ENCODE measurements at places on chromosomes 16 and 17. TPM values are rescaled to one million over a fixed set of nuclear protein-coding genes. Genes with fewer than 3 reads are reported as not detected.

DNA sequence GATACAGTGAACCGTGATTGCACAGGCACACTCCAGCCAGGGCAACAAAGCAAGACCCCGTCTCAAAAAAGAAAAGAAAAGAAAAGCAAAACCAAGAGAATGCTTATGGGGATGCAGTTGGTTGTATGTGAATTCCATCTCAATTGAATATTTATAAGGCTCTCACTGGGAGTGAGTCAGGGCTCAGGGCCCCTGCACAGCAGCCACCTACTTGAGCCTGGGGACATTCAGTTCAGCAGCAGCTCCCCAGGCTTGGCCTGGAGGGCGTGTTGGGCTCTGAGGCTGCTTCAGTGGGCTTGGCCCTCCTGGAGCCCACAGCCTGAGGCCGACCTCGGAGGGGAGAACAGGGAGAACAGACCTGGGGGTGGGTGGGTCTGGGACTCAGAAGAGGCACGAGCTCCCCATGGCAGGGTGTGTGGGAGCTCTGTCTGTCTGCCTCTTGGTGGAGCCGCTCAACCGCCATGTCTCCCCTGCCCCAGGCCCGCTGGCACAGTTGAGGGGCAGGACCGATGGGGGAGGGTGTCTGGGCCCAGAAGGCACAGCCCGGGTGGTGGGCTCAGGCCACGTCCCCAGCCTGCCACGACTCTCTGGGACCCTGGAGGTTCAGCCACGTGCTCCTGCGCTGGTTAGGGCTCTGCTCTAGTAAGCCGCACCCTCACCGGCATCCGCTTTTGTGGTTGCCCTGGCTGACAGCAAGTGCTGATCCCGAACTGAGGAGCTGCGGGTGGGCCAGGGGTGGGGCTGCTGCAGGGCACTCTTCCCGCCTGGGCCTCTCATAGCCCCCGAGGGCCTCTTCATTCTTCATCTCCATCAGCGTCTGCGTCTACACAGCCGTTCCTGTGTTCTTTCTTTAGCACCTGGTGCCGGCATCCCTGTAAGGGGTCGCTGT, 24.8 kb downstream of the ZFPM1 start:
- no peak for DNase-seq
- H3K27me3 ChIP-seq, result no peaks in the 10 kb centered on the region
- peaks cover 6% of the 10 kb centered on the region for H3K4me1 ChIP-seq
- no peak overlapping the region for H3K4me3 ChIP-seq

- peaks cover 73% of the 10 kb centered on the region for H3K36me3 ChIP-seq
- H3K4me1 ChIP-seq, result no peaks in the 10 kb centered on the region
- H3K4me3 ChIP-seq, result no peak overlapping the region
These were observed 37.9 kb downstream of the UBN1 start for GRCh38 chr16:4884972-4885874.

DNA sequence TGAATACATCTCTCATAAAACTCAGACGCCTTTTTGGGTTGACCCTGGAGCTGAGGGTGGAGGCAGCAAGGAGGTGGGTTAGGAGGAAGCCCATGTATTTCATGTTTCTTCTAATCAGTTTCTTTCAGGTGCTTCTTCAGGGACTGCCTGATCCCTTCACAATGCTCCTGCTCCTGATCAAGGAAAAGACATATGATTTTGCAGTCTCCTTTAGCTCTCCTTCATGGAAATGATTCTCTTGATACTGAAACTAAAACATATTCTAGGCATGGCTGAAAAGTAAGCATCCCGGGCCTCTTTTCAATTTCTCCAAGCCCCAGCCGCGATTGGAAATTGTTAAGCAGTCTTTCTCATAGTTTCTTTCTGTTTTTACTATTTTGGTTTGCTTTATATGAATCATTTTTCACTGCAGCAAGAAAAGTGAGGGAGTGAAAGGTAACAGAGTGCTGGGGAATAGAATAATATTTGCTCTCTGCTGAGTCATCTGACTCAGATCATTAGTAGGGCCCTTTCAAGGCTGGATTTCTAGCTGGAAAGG, 730.7 kb downstream of the CDH11 start:
- no peak overlapping the region for H3K4me3 ChIP-seq
- no peaks in the 10 kb centered on the region for H3K27me3 ChIP-seq
- no peak for DNase-seq
- H3K4me1 ChIP-seq, result peaks cover 5% of the 10 kb centered on the region

DNA sequence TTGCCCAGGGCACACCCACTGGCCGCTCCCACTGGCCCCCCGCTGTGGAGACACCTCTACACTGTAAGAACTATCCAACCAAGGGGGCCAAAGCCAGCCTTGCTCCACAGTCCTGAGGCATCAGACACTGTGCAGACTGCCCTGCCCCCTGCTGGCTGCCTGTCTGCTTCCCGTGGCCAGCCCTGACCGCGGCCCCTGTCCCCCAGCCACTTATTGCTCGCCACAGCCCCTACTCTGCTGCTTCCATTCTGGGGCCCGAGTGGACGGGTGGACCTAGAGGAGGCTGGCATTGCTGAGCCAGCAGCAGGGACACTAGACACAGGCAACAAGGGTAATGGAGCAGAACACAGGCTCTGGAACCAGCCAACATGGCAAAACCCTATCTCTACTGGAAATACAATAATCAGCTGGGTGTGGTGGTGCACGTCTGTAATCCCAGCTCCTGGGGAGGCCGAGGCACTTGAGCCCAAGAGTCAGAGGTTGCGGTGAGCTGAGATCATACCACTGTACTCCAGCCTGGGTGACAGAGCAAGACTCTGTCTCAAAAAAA, 19.7 kb upstream of the LRRC37A3 start:
- DNase-seq, result peak; percentile 80
- H3K27ac ChIP-seq, result no peak overlapping the region

Gene PDILT
- total RNA-seq, result not detected

Gene TADA2A
- total RNA-seq, result 16.5 TPM

Gene FAM117A
- total RNA-seq, result 30.4 TPM

Gene SNAI3
- total RNA-seq, result 9.1 TPM
